ENCODE measurements at places on chromosomes 7 and 10.

DNA sequence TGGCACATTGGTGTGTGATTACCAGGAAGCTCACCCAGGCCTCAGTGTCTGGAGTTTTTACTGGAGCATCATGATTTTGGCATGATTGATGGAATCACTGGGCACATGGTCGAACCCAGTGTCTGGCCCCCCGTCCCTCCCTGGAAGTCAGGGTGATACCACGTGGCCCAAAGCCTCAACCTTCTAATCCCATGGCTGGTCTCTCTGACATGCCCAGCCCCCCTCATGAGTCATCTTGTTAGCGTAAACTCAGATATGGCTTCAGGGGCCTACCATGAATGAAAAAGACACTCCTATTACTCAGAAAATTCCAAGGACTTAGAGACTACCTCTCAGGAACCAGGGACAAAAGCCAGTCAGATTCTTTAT is 109.3 kb downstream of the GRK5 start:
- no peak for DNase-seq

- DNase-seq = no peak
Measured at GRCh38 chr10:5930272-5930671, 40.2 kb downstream of the FBH1 start.

DNA sequence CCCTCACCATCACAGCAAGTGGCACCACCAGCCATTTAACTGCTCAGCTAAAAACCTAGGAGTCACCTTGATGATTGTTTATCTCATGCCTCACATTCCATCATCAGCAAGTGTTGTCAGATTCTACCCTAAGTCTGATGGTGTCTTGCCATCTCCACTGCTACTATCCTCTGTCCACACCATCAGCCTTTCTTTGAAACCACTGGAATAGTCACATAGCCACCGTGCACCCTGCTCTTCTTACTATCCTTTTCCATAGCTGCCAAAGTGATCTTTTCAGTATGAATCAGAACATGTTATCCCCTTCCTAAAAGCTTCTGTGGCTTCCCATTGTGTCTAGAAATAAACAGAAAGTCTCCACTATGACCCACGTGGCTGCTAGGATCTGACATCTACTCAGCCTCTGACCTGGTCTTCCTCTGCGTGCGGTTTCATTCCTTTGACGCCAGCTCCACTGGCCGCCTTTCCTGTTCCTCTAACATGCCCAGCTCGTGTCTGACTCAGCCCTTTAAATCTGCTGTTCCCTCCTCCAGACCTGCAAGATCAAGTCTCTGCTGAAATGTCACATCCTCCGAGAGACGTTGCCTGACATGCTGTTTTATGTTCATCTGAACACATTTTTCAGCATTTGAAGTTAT is 16.5 kb upstream of the CHN2 start:
- DNase-seq = no peak

DNA sequence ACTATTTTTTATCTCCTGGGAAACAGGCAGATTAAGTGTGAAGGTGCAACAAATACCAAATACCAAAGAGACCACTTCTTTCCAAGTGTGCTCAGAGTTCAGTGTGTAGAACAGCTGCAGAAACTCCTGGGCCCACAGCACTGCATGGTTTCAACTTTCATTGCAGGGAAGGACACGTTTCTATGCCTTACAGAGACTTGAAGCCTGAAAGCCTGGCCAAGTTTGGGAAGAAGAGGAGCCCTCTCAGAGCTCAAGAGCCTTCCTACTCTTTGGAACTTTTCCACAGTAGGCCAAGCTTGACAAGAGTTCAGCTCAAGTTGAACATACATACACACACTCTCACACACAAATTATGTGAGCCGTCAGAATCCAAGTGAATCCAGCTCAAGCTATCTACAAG is 2.5 kb downstream of the HOXA4 start:
- DNase-seq = no peak

GRCh38 chr7:33982425-33982786 is 77.1 kb downstream of the BMPER start:
- DNase-seq = no peak

GRCh38 chr7:90412458-90413184 is 9.4 kb downstream of the CLDN12 start:
- DNase-seq = no peak

Measured in stimulated activated CD8-positive, alpha-beta memory T cell treated with anti-CD3 and anti-CD28 coated beads, Interleukin-7, amount 100 ng/mL, for 24 hours (primary cell).